ENCODE measurements at places on chromosomes 11 and 22.

DNA sequence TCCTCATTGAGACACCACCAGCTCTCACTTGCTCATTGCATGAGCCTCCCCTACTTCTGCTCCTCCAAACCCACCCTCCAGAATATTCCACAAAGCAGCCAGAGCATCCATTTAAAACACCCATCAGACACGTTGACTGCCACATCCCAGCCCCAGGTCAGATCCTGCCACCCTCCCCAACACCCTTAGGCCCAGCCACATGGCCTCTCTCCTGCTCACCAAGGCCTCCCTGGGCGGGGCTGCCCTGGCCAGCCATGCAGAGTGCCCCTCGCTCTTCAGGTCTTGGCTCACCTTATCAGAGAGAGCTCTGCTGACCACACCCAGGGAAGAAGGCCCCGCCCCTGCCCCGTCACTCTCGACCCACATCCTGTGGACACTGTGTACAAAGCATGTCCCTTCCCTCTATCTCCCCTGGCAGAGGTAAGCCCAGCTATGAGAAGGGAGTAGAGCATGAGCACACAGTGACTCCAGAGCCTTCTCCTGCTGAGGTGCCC is 106.8 kb downstream of the MICAL3 start:
- no peak for DNase-seq

- no peak for DNase-seq
Observed at GRCh38 chr11:61048368-61049062, 53.8 kb upstream of the CD5 start.

GRCh38 chr11:96260067-96260511 is 82.9 kb downstream of the MAML2 start:
- DNase-seq: no peak

GRCh38 chr11:15910761-15911160 is 445.6 kb downstream of the SOX6 start:
- no peak for DNase-seq

DNA sequence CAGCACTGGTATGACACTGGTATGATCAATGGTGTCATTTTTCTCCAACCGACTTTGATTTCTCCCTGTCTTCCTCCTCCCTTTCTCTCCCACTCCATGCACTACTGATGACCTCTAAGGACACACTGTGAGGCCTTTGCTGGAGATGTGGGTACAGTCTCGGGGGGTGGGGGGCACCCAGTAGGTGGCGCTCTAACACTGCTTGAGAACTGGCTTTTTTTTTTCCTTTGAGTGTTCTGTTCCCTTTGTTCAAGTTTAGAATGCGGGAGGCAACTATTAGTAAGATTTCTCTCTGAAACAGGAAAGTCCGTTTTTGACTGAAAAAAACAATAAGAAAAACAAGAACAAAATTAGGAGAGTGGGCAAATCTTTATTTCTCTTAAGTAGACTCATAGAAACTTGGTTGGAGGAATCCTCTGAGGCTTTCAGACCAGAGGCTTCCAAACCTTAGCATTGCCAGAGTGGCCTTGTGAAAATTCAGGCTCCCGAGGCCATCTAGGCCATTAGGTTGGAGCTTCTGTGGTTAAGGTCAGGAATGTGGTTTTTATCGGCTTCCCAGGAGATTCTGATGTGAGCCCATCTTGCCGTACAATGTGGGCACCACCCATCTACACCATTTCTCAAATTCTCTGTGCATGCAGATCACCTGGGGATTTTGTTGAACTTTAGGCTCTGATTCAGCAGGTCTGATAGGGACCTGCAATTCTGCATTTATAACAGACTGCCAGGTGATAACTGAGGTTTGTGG is 43.2 kb downstream of the PANX1 start:
- peak; percentile 63 for DNase-seq
